ENCODE measurements at places on chromosomes 2 and 18. TPM values are rescaled to one million over a fixed set of nuclear protein-coding genes. Genes with fewer than 3 reads are reported as not detected.
A peak's percentile ranks its signal among the peaks of the same experiment; 100 is the strongest.

GRCh38 chr2:43605851-43606250, 10.0 kb upstream of the THADA start:
- no peak for DNase-seq

DNA sequence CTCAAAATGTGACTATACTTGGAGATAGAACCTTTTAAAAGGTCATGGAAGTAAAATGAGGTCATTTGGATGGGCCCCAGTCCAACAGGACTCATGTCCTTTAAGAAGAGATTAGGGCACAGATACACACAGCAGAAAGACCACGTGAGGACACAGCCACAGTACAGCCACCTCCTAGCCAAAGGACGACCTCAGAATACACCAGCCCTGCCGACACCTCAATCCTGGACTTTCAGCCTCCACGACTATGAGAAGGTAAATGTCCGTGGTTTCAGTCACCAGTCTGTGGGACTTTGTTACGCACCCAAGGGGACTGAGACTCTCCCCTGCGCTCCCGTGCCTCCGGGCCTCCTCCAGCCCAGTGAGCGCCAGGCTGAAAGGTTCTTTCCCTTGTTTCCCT, 30.2 kb upstream of the HPCAL1 start:
- no peak for DNase-seq

Gene B3GNT7
- 0.62 TPM for total RNA-seq

DNA sequence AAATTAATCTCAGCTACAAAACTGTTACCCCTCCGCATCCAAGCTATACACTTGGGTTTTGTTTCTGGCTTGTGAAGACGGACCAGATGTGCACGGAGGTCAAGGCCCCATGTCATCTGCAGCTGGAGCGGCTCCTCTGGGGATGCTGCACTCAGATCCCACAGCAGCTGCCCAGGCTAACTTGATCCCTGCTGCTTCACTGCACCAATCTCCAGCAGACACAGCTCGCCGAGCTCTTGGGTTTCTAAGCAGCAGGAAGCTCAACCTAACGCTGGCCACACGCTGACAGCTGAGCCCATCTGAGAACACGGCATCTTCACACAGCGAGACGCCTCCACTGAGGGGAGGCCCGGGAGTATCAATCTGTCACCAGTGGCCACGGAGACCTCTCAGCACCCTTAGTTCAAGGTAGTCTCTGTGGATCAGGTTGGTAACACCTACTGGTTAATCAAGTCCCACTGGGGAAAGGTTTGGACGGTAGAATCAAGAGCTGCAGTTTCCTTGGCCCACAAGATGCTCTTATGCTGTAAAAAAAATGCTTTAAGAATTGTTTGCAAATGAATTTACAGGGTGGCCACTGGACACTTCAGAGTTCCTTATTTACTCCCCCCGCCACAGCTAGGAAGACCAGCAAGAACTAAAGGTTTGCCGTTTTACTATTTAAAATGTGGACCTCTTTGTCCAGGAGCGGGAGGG, 67.5 kb downstream of the EMILIN2 start:
- peak; percentile 96 for DNase-seq

Gene IL1RL2
- total RNA-seq: 0.27 TPM

- peak; percentile 14 for DNase-seq
These were observed 594 bp downstream of the FAM161A start for GRCh38 chr2:61853086-61853846.

- no peak for DNase-seq
These were observed 352.4 kb downstream of the LRP1B start for GRCh38 chr2:141778315-141778835.

DNA sequence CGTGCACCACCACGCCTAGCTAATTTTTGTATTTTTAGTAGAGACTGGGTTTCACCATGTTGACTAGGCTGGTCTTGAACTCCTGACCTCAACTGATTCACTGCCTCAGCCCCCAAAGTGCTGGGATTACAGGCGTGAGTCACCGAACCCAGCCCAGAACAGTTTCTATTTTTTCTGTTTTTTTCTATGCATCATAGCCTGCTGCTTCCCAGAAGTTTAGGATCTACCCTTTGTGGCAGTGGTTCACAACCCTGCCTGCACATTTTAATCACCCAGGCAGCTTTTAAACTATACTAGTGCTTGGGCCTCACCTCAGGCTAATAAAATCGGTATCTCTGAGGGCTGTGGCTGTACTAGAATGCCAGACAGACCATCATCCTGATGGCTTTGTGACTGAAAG, 39.7 kb upstream of the SOCS6 start:
- DNase-seq: no peak

Gene SNORC
- total RNA-seq: 0.80 TPM

GRCh38 chr18:48569915-48570264, 31.1 kb downstream of the CTIF start:
- no peak for DNase-seq

Gene ATOH8
- 15.7 TPM for total RNA-seq

Gene MYO5B
- 0.98 TPM for total RNA-seq

DNA sequence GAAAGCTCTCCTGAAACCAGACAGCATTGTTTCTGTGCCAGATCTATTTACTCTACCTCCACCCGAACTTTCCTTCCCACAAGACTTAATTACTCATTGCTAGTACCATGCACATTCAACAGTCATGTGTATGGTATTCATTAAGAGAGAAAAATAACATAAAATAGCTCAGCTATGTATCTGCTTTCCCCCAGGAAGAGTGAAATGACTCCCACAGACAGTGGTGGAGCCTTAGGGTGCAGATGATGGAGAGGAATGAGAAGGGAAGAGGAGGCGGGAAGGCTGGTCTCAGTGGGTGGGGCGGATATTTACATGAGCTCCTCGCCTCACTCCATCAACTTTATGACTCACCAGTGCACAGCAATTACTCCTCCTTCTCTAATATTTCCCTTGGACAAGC, 724.5 kb downstream of the EPHA4 start:
- peak; percentile 35 for DNase-seq

DNA sequence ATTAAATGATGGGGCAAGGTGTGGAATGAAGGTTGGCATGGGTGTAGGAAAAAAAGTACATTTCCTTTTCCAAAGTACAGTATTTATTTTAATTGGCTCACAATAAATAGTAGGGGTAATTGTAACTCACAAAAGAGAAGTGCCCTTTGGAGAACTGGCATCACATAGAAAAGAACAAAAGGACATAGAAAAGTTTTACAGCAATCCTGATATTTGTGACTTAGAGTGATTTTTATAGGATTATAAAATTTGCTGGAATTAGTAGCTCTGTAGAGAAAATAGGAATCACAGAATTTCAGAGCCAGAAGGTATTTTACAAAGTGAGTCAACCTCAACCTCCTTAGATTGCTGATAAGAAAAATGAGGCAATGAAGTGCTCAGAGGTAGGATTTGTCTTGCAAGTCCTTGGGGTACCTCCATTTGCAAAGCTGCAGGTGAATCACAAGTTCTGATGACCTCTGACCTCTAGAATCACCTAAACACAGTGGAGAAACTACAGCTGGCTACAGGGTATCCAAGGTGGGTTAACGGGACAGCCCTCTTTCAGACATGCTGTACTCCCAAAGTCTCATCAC, 133.6 kb downstream of the SOCS6 start:
- no peak for DNase-seq

Gene HYCC2
- total RNA-seq: 7.8 TPM
